Activated CD8-positive, alpha-beta T cell treated with anti-CD3 and anti-CD28 coated beads for 36 hours (primary cell): ENCODE measurements at places on chromosomes 12 and 14. TPM values are rescaled to one million over a fixed set of nuclear protein-coding genes. Genes with fewer than 3 reads are reported as not detected.

- H3K4me1 ChIP-seq, result peaks cover 47% of the 10 kb centered on the region
- peak overlapping the region; percentile 88 for H3K27ac ChIP-seq
- no peak overlapping the region for H3K4me3 ChIP-seq
These were observed 2.7 kb downstream of the CHD4 start for GRCh38 chr12:6604259-6605029.

DNA sequence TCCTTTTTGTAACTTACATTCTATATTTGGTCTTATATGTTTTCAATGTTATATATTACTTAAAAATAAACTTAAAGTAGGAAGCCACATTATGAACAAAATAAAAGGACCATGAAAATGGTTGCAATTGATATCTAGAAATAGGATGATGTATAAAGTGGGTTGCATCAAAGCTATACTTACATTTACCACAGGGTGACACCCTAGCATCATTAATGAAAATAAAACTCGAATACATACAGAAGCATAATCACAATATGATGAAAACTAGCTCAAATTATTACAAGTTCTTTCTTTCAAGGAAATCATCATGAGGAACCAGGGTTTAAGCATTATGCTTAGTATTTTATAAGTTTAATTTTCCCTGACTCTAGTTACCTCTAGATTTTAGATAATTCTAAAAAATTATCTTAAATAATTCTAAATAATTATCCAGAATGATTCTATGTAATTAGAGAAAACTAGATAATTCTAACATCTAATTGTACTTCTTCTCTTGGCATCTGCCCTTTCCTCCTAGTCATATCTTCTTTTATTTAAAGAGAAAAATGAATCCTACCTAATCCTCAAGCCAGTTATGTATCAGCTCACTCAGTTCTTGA lies 31.2 kb downstream of the TAS2R7 start:
- no peak overlapping the region for H3K4me3 ChIP-seq
- no peaks in the 10 kb centered on the region for H3K36me3 ChIP-seq
- DNase-seq, result no peak
- H3K4me1 ChIP-seq, result no peaks in the 10 kb centered on the region
- H3K27me3 ChIP-seq, result peaks cover 27% of the 10 kb centered on the region
- H3K27ac ChIP-seq, result no peak overlapping the region

- no peaks in the 10 kb centered on the region for H3K4me1 ChIP-seq
- H3K4me3 ChIP-seq, result no peak overlapping the region
- no peak overlapping the region for H3K27ac ChIP-seq
- H3K27me3 ChIP-seq, result no peaks in the 10 kb centered on the region
These were observed 232.8 kb upstream of the SEL1L start for GRCh38 chr14:81766321-81766915.

DNA sequence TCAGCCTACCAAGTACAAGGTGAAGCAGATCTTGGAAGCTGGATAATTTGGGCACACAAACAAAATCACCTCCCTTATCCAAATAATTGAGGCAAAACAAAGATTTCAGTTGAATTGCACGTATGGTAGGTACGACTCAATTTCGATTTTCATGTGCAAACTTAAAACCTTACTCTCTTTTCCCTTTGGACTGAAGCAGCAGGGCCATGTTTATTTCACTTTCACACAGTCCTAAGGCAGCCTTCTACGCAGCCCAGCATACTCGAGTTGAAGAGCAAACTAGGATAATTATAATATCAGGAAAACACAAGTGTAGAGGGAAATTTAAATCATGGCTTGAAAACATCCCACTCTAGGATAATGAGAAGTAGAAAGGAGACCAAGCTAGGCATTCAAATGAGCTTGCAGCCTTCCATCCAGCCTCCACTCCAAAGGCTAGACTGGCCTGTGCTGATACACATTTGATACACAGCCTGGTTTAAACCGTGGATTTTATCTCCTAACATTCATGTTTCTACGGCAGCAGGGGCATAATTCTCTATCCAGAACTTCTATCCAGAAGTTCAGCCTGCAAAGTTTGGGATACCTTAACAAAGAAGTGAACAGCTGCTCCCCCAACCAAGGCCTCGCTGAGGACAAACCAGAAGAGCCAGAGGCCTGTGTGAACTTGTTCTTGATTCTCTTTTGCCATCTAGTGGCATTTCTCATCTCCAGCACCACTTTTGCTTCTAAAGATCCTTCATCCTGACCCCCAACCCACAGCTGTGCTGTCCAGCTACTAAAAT lies 2.4 kb upstream of the RNASE7 start:
- peaks cover 3% of the 10 kb centered on the region for H3K27me3 ChIP-seq
- peak; percentile 26 for DNase-seq
- H3K27ac ChIP-seq, result no peak overlapping the region
- no peak overlapping the region for H3K4me3 ChIP-seq

DNA sequence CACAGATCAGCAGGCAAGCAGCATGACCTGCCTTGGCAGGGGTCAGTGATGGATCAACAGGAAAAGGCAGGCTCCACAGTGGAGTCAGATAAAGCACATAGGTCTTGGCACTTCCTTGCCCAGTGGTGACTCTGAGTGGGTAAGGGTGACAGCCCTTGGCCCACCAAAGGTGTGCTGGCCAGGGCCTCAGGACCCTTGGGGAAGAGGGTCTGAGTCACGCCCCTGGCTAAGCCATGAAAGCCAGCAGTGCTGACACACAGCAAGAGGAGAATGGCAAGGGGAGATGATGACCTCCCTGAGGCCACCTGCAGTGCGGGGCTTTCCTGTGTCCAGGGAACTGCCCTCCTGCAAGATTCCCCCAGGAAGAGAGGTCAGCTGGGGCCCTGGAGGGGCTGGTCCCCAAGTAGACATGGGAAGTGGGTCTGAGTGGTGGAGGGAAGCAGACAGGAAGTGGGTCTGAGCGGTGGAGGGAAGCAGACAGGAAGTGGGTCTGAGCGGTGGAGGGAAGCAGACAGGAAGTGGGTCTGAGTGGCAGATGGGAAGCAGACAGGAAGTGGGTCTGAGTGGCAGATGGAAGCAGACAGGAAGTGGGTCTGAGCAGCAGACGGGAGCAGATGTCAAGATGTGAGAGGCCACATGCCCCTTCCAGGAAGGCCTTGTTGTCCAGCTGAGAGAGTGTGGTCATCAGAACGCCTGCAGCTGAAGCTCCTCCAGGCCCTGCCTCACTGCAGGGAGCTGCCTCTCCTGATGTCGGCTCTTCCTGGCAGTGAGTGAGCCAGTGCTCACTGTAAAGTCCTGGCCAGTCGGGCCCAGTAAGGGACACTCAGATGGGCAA lies 34.8 kb downstream of the DIO3 start:
- H3K4me1 ChIP-seq, result peaks cover 35% of the 10 kb centered on the region
- H3K4me3 ChIP-seq, result no peak overlapping the region
- H3K36me3 ChIP-seq, result peaks cover 7% of the 10 kb centered on the region
- peak; percentile 66 for DNase-seq
- peak overlapping the region; percentile 88 for H3K27ac ChIP-seq

DNA sequence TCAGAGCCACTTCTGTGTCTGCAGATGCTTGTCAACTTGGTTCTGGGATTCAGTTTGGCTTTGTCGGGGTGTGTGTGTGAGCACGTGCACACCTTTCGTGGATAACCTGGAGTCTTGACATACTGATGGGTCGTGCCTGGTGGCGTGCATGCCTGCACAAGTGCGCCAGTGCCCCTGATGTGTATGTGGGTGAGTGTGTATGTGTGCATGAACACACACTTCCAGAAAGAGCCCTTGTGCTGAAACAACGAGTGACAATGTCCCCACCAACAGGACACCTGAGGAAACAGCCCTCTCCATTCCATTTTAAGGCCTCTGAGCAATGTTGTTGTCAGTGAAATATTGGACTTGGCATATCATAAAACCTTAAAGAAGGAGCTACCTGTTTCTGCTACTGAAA lies 53.9 kb downstream of the SMUG1 start:
- H3K4me1 ChIP-seq, result no peaks in the 10 kb centered on the region
- peaks cover 6% of the 10 kb centered on the region for H3K27me3 ChIP-seq
- no peak overlapping the region for H3K4me3 ChIP-seq
- H3K27ac ChIP-seq, result no peak overlapping the region
- no peak for DNase-seq
- H3K36me3 ChIP-seq, result no peaks in the 10 kb centered on the region

GRCh38 chr12:12612358-12612757 lies 682 bp downstream of the CREBL2 start:
- peak overlapping the region; percentile 99 for H3K27ac ChIP-seq
- H3K4me1 ChIP-seq, result peaks cover 52% of the 10 kb centered on the region
- peak overlapping the region; percentile 83 for H3K4me3 ChIP-seq
- H3K27me3 ChIP-seq, result no peaks in the 10 kb centered on the region
- peaks cover 13% of the 10 kb centered on the region for H3K36me3 ChIP-seq

DNA sequence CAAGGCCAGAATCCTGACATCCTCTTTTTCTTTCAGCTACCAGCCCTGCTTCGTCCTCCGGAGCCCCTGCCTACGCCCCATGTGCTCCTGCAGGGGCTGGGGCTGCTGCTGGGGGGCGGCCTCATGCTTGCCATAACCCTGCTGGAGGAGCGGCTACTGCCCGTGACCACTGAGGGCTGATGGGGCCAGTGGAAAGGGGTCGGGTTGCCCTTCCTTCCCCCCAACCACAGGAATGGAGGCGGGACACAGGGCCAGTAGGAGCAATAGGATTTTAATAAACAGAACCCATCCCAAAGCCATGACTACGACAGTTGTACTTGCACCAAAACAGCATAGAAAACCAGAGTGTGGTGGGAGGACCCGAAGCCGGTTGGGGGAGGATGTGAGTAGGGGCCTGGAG lies 7.7 kb downstream of the SLC39A5 start:
- peaks cover 4% of the 10 kb centered on the region for H3K36me3 ChIP-seq
- no peaks in the 10 kb centered on the region for H3K27me3 ChIP-seq
- H3K4me1 ChIP-seq, result no peaks in the 10 kb centered on the region

DNA sequence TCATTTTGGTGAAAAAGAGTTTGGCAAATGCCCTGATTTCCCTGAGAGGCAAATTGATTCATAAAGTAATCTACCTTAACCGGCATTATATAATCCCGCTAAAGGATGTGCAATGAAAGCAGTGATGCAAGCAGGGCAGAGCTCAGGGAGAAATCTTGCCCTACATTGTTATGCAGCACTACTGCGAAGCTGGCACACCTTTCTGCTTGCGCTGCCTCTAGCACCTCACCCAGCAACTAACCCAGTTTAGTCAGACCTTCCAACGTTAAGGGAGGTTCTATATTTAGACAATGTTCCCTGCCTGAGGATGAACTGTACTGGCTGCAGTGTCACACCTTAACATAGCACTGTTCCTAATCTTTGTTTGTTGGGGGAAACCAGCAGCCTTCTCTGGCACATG lies 60.8 kb upstream of the CCDC196 start:
- H3K27ac ChIP-seq, result no peak overlapping the region
- no peaks in the 10 kb centered on the region for H3K36me3 ChIP-seq
- no peaks in the 10 kb centered on the region for H3K27me3 ChIP-seq
- H3K4me1 ChIP-seq, result no peaks in the 10 kb centered on the region
- H3K4me3 ChIP-seq, result no peak overlapping the region
- no peak for DNase-seq

DNA sequence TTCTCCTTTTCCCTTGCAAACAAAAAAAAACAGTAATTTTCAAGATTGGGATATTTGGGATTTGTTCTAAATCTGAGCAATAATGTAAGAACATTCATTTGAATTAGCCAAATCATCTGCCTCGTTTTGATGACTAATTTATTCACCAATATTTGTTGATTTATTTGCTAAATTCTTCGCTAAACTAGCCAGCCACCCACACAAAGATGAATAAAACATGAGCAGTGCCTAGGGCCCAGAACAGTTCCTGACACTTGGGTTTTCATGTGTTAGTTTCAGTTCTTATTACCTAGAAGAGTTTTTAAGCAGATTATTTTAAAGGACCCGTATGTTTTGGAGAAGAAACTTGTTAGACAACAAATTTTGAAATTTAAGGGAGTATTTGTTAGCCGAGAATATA lies 1.4 kb downstream of the ETNK1 start:
- peaks cover 3% of the 10 kb centered on the region for H3K27me3 ChIP-seq
- DNase-seq, result peak; percentile 58
- peak overlapping the region; percentile 94 for H3K27ac ChIP-seq
- H3K4me3 ChIP-seq, result peak overlapping the region; percentile 100

DNA sequence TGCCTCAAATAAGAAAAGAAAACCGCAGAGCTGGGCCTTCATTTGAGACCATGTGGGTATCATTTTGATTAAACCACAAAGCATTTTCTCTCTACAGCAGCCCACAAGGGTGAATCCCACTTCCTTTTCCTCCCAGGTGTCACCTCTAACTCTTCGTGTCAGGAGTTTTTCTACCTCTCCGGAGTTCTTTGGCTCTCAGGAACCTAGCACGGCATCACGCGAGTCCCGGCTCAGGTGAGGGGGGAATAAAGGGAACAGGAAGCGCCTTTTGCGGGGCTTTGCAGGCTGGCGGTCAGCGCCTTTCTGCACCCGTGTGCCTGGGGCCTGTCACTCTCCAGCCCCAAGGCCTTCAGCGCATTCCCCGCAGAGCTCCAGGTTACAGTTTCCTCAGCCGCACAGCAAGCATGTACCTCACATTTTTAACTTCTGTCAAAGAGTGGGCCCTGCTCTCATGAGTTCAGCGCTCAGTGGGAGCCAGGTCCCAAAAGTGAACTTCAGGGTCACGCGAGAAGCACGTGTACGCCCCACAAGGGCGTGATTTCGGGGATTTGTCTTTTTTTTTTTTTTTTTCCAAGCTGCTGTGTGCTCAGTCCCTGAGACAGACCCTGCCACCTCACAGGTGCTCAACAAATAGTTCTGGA lies 740 bp upstream of the PRPF40B start:
- H3K36me3 ChIP-seq, result no peaks in the 10 kb centered on the region
- peaks cover 26% of the 10 kb centered on the region for H3K27me3 ChIP-seq
- H3K27ac ChIP-seq, result peak overlapping the region; percentile 79
- peaks cover 26% of the 10 kb centered on the region for H3K4me1 ChIP-seq
- H3K4me3 ChIP-seq, result peak overlapping the region; percentile 76

- H3K36me3 ChIP-seq, result no peaks in the 10 kb centered on the region
- no peak overlapping the region for H3K4me3 ChIP-seq
- no peaks in the 10 kb centered on the region for H3K4me1 ChIP-seq
- DNase-seq, result no peak
These were observed 121.5 kb downstream of the PTCSC3 start for GRCh38 chr14:36055052-36055378.

DNA sequence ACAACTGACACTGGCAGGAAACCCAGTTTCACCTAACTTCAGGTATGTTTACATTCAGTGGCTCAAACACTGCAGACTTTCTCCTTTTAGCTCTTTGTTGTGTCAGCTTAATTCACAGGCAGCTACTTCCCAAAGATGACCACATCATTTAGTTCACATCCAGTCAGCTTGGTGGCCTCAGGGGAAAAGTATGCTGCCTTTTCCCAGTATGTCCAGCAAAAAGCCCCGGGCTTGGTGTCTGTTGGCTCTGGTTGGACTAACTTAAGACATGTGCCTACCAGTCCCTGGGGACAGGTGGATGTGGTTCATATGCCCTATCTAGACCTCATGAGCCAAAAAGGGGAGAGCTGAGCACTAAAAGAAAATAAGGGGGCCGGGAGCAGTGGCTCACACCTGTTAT lies 56.4 kb downstream of the GOLGA5 start:
- H3K27me3 ChIP-seq, result peaks cover 2% of the 10 kb centered on the region
- peaks cover 25% of the 10 kb centered on the region for H3K4me1 ChIP-seq
- H3K4me3 ChIP-seq, result no peak overlapping the region
- DNase-seq, result no peak
- H3K36me3 ChIP-seq, result peaks cover 5% of the 10 kb centered on the region
- no peak overlapping the region for H3K27ac ChIP-seq

RFLNA gene
- total RNA-seq, result not detected

SLC22A17 gene
- 2.3 TPM for total RNA-seq

BHLHE41 gene
- not detected for total RNA-seq

VDR gene
- total RNA-seq, result 86.4 TPM

CCT2 gene
- 389 TPM for total RNA-seq

SLC41A2 gene
- 11.1 TPM for total RNA-seq

CHGA gene
- total RNA-seq, result not detected

MTHFD1 gene
- 237 TPM for total RNA-seq

RBP5 gene
- not detected for total RNA-seq

LPAR5 gene
- total RNA-seq, result 6.6 TPM

C12orf50 gene
- total RNA-seq, result not detected
